Sciatic nerve (tissue), 2 donors: ENCODE measurements at places on chromosomes 7 and 10. TPM values are rescaled to one million over a fixed set of nuclear protein-coding genes. Genes with fewer than 3 reads are reported as not detected.

GRCh38 chr7:143299840-143300239, 11.7 kb downstream of the CASP2 start:
- DNase-seq, result no peak

GRCh38 chr7:89618274-89618673, 536.0 kb upstream of the STEAP1 start:
- no peak for DNase-seq

GRCh38 chr7:127718340-127718679, 66.3 kb downstream of the SND1 start:
- no peak for DNase-seq

DNA sequence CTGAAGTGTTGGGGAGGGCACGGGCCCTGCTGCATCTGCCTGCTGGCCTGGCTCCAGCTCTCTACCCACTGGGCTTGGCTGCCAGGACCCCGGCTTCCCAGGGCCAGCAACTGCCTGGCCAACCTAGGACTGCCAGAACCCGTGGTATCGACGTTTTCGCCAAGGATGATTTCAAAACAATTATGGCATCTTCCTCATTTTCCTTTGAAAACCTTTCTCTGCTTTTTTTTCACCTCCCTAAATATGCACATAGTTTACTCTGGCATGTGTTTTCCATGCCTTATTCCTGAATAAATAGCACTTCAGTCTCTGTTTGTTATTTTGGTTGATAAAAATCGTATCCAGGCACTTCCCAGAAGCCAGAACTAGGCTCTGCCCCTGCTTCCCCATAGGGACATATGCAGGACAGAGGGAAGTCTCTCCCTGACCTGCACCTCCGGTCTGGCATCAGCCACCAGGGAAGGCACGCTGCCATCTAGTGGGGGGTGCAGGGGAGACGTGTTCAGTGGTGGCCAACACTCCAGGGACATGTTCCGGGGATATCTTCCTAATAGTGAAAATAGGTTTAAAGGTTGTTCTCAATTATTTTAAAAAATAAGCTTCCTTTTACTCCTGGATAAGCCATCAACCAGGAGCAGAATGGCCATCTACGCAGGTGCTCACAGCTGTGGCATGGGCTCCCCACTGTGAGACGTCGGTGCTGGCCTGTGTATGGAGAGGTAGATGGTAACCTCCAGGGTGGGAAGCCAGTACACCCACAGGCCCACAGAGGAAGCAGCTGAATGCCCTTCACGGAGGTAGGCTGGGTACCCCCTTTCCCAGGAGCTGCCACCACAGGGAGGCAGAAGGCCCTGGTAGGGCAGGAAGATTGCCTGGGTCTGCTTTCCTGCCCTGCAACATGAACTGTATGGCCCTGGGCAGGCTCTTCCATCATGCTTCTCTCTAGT, 30.7 kb upstream of the ANTXRL start:
- peak; percentile 80 for DNase-seq

DNA sequence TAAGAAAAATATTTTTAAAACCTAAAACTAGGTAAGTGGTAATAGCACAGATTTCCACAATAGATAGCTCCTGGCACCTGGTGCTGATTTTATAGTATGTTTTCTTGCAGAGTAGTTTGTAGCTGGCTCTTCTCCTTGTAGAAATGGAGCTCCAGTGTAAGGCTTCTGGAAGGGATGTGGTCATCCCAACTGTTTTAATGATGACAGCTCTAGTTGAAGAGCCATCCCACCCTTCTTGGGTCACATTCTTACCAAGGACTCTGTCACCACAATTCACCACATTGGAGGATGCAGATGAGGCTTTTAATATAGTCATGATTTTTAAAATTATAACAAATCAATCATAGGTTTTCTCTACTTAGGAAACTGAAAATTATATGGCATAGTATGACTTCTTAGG, 31.0 kb downstream of the TES start:
- DNase-seq, result no peak

GRCh38 chr7:100209493-100209892, 10.3 kb upstream of the PVRIG start:
- DNase-seq, result no peak

DNA sequence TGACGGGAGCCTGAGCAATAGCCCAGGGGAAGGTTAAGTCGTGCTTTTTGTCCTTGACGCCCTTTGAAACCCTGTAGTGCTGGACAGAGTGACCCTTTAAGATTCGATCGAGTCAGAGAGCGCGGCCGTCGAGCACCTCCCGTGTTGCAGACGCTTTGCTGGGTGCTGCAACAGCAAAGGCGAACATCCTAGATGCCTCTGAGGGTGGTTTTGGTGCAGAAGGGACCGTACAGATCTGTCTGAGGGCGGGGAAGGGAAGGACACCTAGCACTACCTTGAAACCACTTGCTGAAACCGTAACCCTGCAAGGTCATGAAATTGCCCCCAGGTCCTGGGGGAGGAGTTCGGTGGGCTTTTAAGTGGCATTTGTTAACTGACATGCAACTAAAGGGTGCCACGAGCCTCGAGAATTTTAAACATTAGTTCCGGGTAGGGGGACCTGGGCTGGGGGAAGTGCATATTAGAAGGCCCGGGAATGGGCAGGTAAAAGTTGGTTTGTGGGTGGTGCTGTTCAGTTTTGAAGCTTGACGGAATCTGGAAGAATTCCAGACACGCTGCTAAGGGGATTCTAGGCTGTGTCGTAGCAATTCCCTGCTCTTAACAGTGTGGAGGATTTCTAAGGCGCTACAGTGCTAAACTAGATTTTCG, 786 bp downstream of the ATP5F1C start:
- DNase-seq, result no peak

GRCh38 chr7:139532636-139533155, 9.2 kb downstream of the CLEC2L start:
- peak; percentile 19 for DNase-seq

- no peak for DNase-seq
These were observed 479.1 kb upstream of the ZMIZ1 start for GRCh38 chr10:78589687-78590086.

GRCh38 chr10:114384181-114384580, 20.1 kb downstream of the AFAP1L2 start:
- DNase-seq, result no peak

GRCh38 chr7:120738816-120739215, 119.1 kb downstream of the TSPAN12 start:
- no peak for DNase-seq

OPN1SW gene
- total RNA-seq, result not detected

OR2A42 gene
- 0.27 TPM for total RNA-seq

GPR141 gene
- total RNA-seq, result 1.8 TPM

CUZD1 gene
- total RNA-seq, result 0.80 TPM
